Fibroblast of skin of left biceps (primary cell): ENCODE measurements at places on chromosomes 6 and 20.

- no peak for DNase-seq
These were observed 42.9 kb downstream of the TXLNB start for GRCh38 chr6:139248911-139249310.

DNA sequence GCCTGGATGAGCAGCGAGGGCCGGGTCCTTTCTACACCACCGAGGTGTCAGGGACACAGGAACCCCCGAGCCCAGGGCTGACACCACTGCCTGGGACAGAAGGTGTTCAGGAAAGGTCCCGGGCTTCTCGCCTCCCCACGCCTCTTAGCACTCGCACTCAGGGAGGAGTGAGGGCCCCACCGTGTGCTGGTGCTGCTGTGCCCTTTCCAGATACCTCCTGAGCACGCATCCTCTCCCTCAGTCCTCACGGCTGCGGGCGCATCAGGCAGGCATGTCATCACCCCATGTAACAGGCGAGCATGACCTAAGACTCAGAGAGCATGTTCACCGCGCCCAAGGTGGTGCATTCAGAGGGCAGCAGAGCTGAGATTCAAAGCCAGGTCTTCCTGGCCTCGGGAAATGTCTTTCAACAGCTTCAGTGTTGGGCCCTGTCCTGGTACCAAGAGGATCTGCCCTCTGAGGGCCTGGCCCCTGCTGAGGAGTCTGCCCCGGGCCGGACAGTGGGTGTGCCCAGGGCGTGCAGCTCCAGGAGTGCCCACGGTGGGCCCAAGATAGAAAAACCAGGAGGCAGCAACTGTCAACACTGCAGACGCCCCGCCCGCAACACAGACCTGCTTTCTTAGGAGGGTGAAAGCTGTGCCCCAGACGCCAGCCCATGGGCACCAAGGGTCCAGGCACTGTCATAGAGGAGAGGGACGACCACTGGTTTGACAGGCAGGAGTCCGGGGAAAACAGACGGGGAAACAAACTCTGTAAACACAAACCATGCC lies 29.2 kb downstream of the TGM2 start:
- DNase-seq, result no peak

GRCh38 chr6:313917-314316 lies 21.6 kb downstream of the DUSP22 start:
- no peak for DNase-seq

- no peak for DNase-seq
These were observed 5.2 kb downstream of the TXNDC5 start for GRCh38 chr6:7905416-7905815.

DNA sequence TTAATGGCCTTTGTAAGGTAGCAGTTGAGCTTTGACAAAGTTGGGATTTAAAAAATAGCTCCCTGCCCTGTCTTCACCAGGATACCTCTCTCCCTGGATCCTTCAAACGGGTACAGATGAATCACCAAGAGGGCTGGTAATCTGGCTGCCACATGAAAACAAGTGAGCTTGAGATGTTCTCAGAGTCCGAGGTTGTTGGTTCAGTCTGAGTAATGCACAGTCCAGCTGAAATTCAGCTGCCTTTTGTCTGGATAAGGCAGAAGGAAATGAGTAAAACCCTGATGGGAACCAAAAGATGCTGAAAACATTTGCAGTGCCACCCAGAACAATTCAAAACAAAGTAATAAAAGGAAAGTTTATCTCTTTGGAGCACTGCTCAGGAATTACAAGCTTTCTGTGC lies 86.8 kb downstream of the GJA1 start:
- DNase-seq, result no peak

DNA sequence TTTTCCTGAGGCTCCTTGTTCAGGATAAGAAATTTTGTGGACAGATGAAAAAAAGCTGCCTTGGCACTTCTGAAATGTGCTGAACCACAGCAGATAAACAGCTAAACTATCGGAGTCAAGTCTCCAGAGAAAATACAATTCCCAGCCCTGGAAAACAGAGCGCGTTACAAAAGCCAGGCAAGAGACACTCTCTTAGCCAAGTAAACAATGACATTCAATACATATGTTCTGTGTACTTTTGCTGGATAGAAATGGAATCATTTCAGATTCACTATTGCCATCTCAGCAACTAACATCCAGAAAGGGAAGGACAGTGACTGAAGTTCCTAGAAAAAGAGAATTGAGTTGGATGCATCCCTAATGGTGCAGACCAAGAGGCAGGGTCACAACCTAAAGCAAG lies 196.8 kb upstream of the NRSN1 start:
- DNase-seq, result no peak

DNA sequence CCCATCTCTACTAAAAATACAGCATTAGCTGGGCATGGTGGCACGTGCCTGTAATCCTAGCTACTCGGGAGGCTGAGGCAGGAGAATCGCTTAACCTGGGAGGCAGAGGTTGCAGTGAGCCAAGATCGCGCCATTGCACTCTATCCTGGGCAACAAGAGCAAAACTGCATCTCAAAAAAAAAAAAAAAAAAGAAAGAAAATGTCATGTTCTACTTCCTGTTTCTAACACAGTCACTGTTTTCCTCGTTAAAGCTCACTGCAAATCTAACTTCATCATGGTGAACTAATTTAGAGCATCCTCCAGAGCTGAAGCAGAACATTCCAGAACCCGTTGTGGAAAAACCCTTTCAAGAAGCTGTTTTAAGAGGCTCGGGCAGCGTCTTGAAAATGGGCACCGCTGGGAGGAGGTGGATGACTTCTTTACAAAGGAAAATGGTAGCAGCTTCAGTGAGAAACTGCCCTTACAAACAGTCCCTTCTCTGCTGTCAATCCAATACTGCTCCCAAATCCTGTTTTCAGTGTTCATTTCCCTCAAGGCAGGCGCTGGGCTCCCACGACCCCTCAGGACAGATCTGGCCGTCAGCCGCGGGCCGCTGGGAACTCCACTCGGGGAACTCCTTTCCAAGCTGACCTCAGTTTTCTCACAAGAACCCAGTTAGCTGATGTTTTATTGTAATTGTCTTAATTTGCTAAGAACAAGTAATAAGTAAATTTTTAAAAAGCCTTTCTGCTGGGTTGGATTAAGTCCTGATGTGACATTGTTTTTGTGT lies 12.5 kb downstream of the CTSZ start:
- no peak for DNase-seq

DNA sequence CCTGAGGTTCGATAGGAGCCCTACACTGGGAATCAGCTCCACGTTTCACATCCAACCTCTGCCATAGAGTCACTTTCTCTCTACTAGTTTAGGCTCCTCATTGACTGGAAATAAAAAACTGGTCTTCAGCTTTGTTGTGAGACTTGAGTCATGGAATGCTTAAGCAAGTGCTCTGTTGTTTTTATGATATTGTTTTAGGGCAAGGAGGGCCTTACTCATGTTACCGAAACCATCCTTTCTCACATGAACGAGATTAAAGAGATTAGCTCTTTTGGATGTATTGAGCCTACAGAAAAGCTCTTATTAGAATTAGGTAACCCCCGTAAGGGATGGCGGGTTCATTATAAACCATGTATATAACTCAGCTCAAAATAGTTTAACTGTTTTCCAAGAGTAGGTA lies 6.9 kb upstream of the MOCS1 start:
- no peak for DNase-seq

DNA sequence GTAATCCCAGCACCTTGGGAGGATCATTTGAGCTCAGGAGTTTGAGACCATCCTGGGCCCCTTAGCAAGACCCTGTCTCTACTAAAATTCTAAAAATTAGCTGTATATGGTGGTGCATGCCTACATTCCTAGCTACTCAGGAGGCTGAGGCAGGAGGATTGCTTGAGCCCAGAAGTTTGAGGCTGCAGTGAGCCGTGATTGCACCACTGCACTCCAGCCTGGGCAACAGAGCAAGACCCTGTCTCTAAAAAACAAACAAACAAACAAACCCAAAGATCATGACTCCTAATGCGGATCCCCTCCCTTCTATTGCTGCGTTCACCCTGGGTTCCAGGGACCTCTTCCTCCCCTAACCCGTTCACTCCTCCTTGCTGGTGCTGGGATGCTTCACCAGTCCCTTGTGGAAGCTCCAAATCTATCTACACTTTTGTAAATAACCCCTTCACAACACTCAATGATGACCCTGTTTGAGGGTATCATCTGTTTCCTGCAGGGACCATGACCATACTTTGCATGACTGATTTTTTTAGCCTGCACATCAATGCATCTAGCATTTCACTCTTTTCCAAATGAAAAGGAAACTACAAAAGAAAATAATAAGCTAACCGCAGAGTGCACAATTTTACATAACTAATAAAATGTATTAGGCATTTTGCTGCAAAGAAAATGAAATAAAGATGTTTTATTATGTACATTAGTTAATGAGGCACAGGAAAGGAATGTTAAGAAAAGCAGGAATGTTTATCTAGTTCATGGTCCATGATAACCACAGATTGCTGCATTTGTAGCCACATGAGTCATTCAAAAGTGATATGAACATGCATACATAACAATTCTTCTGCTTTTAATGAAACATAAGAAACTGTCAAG lies 30.5 kb upstream of the IPCEF1 start:
- peak; percentile 91 for DNase-seq

GRCh38 chr6:28212510-28213212 lies 12.4 kb upstream of the ZSCAN9 start:
- peak; percentile 37 for DNase-seq

DNA sequence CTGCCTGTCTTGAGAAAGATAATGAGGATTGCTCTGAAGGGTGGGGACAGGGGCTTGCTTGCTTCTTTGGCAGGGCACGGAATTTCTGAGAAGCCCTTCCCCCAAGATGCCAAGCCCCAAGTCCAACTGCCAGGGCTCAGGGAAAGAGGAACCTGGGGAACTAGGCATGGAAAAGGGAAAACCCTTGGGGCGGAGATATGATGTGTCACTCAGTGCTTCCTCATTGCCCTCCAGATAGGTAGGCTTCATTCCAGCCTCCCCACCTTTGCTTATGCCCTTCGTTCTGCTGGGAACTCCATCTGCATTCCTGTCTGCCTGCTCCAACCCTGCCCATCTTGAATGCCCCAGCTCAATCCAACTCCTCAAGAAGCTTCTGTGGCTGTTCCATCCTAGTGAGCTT lies 61.2 kb downstream of the VEGFA start:
- DNase-seq, result no peak

DNA sequence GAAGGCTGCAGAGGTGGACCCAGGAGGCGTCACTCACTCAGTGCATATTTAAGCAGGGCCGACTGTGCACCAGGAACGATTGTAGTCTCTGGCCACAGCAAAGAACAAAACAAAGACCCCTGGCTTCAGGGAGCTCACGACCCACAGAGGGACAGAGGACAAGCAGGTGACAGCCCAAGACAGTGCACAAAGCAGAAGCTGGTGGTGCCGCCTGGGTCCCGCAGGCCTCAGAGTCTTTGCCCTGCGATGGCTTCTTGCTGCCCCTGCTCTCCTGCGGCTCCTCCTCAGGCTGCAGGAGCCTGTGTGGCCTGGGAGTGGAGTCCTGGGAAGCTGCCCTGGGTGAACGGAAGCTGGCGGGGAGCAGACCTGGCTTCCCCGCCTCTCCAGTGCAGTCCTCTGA lies 300.0 kb downstream of the PREX1 start:
- no peak for DNase-seq

DNA sequence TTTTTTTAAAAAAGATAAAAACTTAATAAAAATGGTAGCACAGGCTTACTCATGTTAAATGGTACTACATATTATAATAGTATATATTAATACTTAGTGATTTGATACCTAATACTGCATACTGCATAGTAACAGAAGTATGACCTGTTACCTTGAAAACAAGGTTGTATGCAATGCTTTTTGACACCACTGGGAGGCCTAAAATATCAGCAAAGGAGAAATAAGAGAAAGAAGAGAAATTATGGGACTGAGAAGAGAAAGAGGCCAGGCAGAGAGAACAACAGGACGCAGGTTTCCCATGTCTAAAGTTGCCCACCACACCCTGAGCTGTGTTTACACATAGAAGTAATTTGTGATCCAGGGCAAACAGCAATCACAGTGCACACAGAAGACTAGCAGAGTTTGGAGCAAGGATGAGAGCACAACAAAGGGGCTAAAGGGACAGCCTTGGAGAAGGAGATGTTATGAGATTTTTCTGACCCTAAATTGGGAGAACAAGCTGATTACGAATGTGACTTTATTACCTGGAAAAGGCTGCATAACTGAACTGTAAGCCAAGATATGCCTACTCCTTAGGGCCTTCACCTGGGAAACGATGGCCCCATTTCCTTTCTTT lies 73.2 kb downstream of the ROS1 start:
- no peak for DNase-seq

DNA sequence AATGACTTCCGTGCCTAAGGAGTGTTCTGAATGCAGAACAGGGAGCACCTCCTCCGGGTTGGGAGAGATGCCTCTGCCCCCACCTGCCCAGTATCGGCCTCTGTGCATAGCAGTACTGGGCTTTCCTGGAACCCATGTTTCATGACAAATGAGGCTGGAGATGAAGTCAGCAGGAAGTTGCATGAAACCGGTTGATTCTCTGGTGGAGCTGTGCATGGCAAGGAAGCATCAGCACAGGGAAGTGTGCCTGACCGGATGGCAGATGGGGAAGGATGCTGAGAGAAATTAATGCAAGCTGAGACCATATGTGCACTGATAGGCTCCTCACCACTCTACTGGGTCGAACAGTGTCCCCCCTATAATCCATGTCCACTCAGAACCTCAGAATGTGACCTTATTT lies 155.5 kb downstream of the CDH26 start:
- no peak for DNase-seq

DNA sequence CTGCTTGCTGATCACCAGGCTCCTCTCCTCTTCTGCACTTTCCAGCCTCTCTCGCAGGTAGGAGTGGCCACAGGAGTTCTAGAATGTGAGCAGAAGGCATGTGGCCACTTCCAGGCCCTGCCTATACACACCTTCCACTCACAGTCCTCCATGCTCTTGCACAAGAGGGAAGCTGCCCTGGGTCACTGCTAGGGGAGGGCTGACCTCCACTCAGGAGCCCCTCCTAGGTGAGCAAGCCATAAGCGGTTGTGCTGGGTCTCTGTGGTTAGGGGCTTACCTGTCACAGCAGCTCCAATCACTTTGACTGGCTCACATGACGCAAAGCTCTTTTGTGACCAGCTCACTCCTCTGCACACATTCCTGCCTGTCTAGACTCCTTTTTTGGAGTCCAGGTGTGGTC lies 68.2 kb downstream of the TMEM242 start:
- DNase-seq, result no peak

GRCh38 chr6:17276766-17277165 lies 4.4 kb upstream of the RBM24 start:
- no peak for DNase-seq

DNA sequence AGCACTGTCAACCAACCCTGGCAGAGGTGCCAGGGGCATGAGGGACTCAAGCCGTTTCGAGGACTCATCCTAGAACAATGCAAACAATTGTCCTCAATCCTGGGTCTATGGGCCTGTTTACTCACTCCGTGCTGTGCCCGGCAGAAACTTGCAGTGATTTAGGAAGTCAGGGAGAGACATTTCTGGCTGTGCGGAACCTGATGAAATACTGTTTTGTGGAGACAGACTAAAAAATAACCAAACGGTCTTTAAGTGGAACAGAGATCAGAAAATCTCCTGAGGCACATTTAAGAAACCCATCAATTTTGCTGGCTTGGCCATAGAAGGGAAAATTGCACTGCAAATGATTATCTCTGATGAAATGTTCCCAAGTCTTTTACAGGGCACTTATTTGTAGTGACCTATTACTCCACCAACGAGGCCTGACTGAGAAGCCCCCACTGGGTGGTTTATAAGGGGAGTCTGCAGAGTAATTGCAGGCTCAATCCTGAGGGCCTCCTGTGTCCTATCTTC lies 79.8 kb upstream of the KCNK16 start:
- no peak for DNase-seq
